Fibroblast of lung (primary cell): ENCODE measurements at places on chromosomes 2 and 18. TPM values are rescaled to one million over a fixed set of nuclear protein-coding genes. Genes with fewer than 3 reads are reported as not detected.

The DSG3 gene
- total RNA-seq, result under 0.01 TPM in 1 of 2 replicates, not detected in the other

- DNase-seq, result no peak
Measured at GRCh38 chr2:197904446-197904845, 100.1 kb downstream of the PLCL1 start.

DNA sequence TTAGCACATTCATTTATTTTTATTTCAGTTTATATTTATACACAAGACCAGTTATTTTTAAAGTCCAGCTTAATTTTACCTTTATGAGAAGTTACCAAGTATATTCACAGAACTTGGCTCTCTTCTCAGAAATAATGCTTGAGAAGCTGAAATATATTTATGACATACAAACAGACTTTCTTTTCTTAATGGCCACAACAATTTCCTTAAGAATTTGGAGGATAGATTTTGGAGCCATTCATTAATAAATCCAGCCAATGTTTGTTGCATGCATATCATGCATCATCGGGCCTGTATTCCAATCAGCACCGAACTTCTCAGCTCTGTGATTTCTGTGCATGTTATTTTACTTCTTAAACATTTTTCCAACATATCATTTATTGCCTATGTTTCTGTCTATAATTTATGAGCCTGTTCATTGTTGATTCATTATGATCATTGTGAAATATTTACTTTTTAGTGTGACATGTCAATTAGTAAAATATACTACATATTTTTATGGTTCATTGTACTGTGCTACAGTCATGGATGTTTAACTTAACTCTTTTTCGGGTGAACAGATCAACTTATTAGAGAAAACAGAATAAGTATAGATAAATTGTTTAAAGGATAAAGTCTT is 3.5 kb downstream of the GULP1 start:
- DNase-seq, result no peak

- peak; percentile 54 for DNase-seq
Measured at GRCh38 chr2:40279001-40279400, 172.9 kb downstream of the SLC8A1 start.

GRCh38 chr18:37537868-37538525 is 27.6 kb downstream of the CELF4 start:
- peak; percentile 47 for DNase-seq

The GDF7 gene
- total RNA-seq, result under 0.01 and 0.33 TPM in 2 replicates

- DNase-seq, result no peak
Measured at GRCh38 chr2:33723329-33723728, 124.2 kb upstream of the FAM98A start.

GRCh38 chr2:19355416-19355821 is 3.0 kb downstream of the OSR1 start:
- no peak for DNase-seq

The IL1F10 gene
- total RNA-seq, result not detected in 2 replicates

- DNase-seq, result no peak
Measured at GRCh38 chr2:200226451-200227426, 79.8 kb upstream of the SPATS2L start.

- peak; percentile 66 for DNase-seq
Measured at GRCh38 chr2:217106650-217107014, 246.8 kb upstream of the TNP1 start.

DNA sequence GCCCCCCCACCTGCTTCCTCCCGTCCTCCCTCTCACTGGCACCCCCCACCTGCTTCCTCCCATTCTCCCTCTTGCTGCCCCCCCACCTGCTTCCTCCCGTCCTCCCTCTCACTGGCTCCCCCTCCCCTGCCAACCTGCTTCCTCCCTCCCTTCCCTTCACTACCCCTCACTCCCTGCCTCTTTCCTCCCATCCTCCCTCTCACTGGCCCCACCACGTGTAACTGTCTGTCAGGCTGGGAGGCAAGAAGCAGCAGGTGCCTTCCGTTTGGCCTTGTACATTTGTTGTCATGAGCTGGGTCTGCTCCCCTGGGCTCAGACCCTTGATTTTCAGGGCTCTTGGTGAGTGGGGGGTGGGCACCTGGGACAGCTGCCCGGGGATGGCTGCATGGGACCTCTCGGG is 19.1 kb downstream of the RTP5 start:
- no peak for DNase-seq

The PTPRN gene
- total RNA-seq, result 3.5 and 10.8 TPM in 2 replicates

GRCh38 chr2:198293281-198293680 is 488.9 kb downstream of the PLCL1 start:
- DNase-seq, result no peak

DNA sequence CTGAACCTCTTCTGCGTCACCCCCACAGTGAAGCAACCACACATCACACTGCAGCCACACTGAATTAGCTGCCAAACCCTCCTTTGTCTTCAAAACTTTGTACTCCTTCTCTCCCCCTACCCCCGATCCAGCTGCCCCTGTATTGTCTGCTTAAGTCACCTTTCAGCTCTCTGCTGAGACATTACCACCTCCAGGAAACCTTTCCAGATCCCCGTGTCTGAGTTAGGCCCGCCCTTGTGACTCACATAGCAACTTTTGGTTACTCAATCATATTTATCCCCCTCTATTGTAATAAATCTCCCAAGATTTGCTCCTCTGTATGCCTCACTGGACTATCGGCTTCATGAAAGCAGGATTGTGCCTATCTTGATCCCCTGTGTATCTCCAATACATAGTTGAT is 82.8 kb upstream of the CDCA7 start:
- DNase-seq, result no peak

DNA sequence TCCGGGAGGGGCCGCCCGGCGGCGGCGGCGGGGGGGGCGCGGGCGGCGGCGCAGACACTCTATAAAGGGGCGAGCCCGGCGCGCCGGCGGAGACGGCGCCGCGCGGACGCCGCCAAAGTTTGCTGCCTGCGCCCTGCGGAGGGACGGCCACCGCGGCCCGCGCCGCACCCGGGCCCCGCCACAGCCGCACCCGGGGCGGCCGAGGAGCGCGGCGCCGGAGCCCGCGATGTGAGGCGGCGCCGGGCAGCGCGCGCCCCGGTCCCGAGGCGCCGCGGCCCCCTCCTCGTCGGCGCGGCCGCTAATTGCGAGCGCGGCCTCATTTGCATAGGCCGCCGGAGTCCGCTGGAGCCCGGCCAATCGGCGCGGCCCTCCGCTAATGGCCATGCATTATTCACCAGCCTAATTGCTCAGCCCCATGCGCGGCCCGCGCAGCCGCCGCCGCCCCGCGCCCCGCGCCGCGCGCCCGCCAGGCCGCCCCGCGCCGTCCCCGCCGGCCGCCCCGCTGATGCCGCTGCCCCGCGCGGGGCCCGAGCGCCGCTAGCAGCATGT is at the start of gene SALL3:
TSS of gene SALL3 (plus strand) at position 89 of the 549 bp plus-strand sequence. CDS start at position 546, 457 bp downstream.
- DNase-seq, result no peak

DNA sequence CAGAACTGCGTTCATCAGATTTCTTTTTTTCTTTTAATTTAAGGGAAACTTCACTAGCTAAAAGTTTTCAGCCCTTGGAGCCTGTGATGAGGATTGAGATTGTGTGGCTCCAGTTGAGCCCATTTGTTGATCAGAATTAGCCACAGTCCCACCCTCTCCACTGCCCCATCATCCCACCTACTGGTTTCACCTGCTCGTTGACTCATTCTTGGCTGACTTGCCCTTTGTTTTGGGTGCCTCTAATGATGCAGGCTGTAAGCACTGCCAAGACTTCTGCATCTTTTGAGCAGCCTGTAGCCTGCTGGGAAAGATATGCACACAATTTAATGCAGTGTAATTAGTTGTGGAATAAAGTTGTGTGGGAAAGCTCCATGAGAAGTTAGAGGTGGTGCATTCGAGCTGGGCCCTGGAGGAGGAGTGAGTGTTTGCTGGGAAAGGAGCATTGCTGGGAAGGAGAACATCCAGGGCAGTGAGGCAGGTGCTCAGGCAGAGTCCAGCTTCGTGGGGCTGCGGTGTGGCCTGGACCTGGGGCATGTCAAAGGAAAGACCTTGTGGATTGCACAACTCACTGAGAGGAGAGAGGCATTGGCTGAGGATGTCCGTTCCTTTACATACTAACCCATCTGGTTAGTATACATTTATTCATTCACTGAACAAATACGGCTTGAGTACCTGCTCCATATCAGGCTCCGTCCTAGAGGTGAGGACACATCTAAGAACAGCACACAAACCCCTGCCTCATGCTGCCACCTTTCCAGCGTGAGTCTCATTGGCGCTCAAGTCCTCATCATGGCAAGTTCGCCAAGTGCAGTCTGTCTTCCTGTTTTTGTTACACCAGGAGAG is 18.2 kb downstream of the ASPRV1 start:
- no peak for DNase-seq

DNA sequence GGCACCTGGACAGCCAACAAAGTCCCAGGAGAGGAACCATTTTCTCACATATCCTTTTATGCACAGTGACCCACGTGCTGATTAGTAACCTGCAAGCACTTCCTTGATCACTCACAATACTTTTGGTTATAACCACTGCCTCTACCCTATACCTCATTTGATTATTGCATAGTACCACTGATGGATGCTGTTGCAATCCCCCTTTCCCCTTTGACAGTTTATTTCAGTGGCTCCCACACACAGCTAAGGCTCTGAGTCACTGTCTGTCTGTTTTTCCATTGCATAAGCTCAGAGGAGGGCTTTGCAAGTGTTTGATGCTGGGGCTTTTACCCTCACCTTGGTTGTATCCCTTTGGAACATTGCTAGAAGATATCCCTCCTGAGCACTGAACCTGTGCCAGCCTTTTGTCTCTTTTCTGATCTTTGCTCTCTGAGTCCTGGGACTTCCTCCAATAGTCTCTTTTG is 101.7 kb upstream of the RBBP8 start:
- peak; percentile 76 for DNase-seq

The C1QL2 gene
- not detected in 2 replicates for total RNA-seq

DNA sequence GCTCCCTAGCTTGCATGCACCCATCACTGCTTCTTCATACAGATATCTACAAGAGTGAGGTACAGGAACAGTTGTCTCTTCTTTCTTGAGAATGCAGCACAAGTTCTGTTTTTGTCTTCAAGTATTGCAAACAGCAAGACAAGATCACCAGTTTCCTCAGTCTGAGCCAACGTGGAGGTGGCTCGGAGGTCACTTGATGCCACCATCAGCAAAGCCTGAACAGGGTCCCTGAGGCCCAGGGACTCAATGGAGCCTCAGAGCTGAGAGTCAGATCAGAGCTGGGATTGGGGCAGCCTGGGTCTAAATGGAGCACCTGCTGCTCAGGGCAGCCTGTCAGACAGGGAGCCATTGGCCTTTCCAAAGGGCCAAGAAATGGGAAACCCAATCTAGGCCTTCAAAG is 290.7 kb upstream of the ID2 start:
- no peak for DNase-seq

DNA sequence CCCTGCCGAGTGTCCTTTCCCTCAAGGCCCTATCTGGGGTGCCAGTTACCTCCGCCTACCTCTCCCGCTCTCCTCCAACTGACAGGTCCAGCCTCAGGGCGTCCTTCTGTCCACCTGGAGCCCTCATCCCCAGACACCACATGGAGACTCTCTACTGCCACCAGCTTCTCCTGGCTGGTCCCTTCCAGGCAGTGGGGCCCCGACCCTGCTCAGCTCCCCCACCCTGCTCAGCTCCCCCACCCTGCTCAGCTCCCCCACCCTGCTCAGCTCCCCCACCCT is 74.0 kb upstream of the ODC1 start:
- DNase-seq, result no peak

The CPLX4 gene
- not detected in 2 replicates for total RNA-seq

DNA sequence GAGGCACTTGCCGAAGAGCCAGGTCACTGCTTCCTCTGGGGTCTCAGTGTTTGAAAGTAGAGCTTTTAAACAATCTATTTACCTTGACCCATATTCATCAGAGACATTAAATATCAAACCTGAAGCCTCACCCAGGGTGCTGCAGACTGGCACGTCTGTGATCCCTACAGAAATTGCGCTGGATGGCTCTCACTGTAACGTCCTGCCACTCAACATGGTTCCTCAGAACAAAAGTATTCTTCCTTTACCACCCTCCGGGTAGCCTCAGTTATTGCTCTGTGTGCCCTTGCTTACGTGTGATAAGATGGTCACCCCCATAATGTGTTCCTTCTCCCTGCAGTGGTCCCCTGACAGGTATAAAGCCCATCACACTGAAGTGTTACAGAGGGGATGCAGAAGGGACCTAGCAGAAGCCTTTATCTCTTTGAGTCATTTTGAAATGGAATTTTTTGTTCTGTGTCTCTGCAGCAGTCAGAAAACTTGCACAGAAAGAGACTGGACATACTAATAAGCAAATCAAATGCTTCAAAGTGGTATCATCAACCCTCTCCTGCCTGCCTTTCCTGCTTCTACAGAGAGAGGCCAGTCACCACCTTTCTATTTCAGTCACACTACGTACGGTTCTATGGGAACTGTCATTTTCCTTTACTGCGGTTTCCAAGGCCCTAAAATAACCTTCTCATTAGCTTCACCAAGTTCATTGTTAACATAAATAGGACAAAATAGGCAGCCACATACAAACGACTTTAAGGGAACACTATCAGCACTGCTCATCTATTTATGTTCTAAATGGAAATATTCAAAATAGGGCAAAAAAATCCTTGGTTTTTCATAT is 86.8 kb downstream of the METTL8 start:
- peak; percentile 58 for DNase-seq

GRCh38 chr2:102122115-102122514 is 20.4 kb upstream of the IL1R1 start:
- peak; percentile 91 for DNase-seq

DNA sequence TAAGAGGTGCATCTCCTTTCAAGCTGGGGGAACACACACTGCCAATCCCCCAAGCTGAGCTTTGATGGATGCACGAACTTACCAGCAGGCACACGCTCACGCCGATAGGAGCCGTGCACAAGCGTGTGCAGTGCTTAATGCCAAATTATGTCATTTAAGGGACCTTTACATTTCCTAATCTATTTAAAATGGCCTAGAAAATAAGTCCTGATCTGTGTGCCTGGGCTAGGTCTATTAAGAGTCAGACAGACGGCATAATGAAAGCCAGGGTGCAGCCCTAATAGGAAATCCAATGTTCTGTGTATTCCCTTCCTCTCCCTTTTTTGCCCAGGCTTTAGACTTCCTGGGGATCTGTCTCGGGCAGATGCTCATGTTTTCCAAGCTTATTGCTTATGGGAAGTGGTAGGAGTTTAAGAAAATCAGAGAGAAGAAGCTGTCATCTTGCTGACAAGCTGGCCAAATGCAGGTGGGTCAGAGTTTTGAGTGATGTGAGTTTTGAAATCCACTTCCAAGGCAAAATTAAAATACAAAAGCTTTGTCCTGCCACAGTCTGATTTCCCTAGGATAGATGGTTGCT is 142.6 kb downstream of the MYT1L start:
- DNase-seq, result no peak

DNA sequence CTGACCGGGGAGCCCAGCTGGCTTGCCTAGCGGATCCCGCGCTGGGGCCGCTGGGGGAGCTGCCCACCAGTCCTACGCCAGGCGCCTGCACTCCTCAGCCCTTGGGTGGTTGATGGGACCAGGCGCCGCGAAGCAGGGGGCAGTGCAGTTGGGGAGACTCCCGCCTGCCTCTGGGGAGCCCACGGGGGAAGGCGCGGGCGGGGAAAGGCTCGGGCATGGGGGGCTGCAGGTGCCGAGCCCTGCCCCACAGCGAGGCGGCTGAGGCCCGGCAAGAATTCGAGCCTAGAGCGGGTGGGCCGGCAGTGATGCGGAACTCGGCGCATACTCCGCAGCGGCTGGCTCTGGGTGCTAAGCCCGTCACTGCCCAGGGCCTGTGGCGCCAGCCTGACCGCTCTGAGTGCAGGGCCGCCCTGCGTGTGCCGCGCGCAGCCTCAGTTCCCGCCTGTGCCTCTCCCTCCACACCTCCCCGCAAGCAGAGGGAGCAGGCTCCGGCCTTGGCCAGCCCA is 249.1 kb upstream of the TEKT4 start:
- no peak for DNase-seq

GRCh38 chr2:64114063-64114911 is 29.9 kb downstream of the PELI1 start:
- peak; percentile 94 for DNase-seq
